G401 (cell line): ENCODE measurements at places on chromosomes 5 and 9. TPM values are rescaled to one million over a fixed set of nuclear protein-coding genes. Genes with fewer than 3 reads are reported as not detected.

The STOML2 gene
- 379 and 450 TPM in 2 replicates for total RNA-seq

The C1QTNF3 gene
- total RNA-seq = 0.07 TPM in 1 of 2 replicates, not detected in the other

The TTC39B gene
- total RNA-seq = 2.3 and 2.6 TPM in 2 replicates

The MAP1B gene
- total RNA-seq = 11.3 and 21.9 TPM in 2 replicates

The ZFP37 gene
- total RNA-seq = 3.4 and 5.4 TPM in 2 replicates

The USP20 gene
- total RNA-seq = 27.7 and 34.3 TPM in 2 replicates

The C5orf34 gene
- total RNA-seq = 6.8 and 14.1 TPM in 2 replicates

The LCN9 gene
- total RNA-seq = not detected in 2 replicates

The CNTFR gene
- total RNA-seq = 0.78 and 1.0 TPM in 2 replicates

The MARCHF6 gene
- total RNA-seq = 28.3 and 40.8 TPM in 2 replicates

The PCDHB12 gene
- total RNA-seq = not detected in 2 replicates

The SMIM3 gene
- total RNA-seq = 19.4 and 25.0 TPM in 2 replicates

The NR5A1 gene
- 0.54 and 0.55 TPM in 2 replicates for total RNA-seq

The BSPRY gene
- total RNA-seq = 0.64 TPM in 1 of 2 replicates, not detected in the other

The DOCK2 gene
- not detected in 2 replicates for total RNA-seq

The GABRA6 gene
- total RNA-seq = not detected in 2 replicates

The AK8 gene
- 0.37 and 3.6 TPM in 2 replicates for total RNA-seq

The PCDHGA2 gene
- total RNA-seq = not detected in 2 replicates

The HMCN2 gene
- total RNA-seq = 0.07 TPM in 1 of 2 replicates, not detected in the other

The FAM78A gene
- 4.4 and 7.4 TPM in 2 replicates for total RNA-seq

The SLC27A4 gene
- 48.7 and 49.0 TPM in 2 replicates for total RNA-seq

The FANCG gene
- 50.2 and 53.4 TPM in 2 replicates for total RNA-seq

The TPPP gene
- 0.62 and 1.2 TPM in 2 replicates for total RNA-seq

The FOXD4L4 gene
- 0.12 TPM in 1 of 2 replicates, not detected in the other for total RNA-seq

The SLC35D2 gene
- total RNA-seq = 23.3 and 25.7 TPM in 2 replicates

The CD72 gene
- total RNA-seq = 2.4 TPM in 1 of 2 replicates, not detected in the other

The SPINK4 gene
- total RNA-seq = not detected in 2 replicates
